ENCODE measurements at places on chromosomes 4 and X.

- DNase-seq, result peak; percentile 65
Observed at GRCh38 chr4:924107-925096, 7.7 kb downstream of the GAK start.

GRCh38 chrX:129523079-129523911, at the start of gene SMARCA1:
Gene SMARCA1 (minus strand): TSS chrX:129523490. CDS start chrX:129523370, 120 bp downstream.
- no peak for DNase-seq

DNA sequence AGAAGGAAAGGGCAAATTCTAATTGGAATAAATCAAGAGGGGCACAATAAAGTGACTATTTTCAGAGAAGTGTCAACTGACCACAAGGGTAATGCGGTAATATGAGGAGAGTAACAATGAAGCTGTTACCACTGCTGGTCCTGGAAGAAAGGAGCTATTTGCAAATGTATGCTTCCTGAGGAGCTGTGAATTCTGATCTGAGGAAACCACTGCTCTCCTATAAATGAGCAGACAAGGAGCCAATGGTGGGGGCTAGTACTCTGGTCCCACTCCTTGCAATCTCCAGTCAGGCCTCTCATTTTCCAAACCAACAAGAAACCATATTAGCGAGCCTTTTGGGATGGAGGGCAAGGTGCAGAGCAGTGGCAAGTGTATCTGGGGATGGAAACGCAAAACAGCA, 770.2 kb downstream of the FSTL5 start:
- DNase-seq, result no peak

- no peak for DNase-seq
Observed at GRCh38 chr4:6926081-6926480, 16.5 kb downstream of the TBC1D14 start.

GRCh38 chrX:64334467-64334866, 60.8 kb downstream of the MTMR8 start:
- no peak for DNase-seq

DNA sequence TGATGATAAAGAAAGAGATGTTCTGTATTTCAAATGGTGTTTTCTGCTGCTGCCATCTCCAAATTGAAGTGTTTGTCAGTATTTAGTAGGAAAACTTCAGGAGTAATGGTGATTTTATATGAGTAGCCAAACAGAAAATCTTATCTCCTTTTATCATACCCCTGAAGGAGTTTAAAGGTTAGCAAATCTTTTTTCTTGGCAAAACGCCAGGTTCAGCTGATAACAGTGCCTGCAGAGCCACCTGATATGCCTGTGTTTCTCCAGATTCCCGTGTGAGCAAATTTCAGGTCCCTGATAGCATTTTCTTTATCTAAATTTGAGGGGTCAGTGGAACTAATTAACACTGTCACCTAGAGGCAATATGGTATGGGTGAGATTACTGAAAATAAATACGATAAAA, 65.8 kb upstream of the ETNPPL start:
- no peak for DNase-seq

- no peak for DNase-seq
Observed at GRCh38 chr4:85748654-85749053, 273.7 kb downstream of the ARHGAP24 start.

GRCh38 chr4:138616775-138617174, 374.6 kb upstream of the SLC7A11 start:
- no peak for DNase-seq

DNA sequence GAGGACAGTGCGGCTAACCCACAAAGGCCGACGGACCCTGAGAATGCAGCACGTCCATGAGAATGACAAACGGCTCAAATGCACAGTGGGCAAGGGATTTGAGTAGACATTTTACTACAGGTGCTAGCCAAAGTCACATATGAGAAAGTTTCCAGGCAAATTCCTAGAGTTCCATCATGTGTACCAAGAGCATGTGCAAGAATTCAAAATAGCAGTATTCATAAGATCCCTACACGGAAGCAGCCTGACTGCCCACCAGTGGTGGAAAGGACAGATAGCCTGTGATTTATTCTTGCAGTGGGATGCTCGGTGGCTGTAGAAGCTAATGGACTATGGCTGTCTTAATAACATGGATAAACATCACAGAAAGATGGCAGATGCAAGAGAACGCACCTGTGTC, 68.0 kb downstream of the RGS12 start:
- no peak for DNase-seq

GRCh38 chrX:49030283-49030682, 12.9 kb downstream of the TFE3 start:
- no peak for DNase-seq

DNA sequence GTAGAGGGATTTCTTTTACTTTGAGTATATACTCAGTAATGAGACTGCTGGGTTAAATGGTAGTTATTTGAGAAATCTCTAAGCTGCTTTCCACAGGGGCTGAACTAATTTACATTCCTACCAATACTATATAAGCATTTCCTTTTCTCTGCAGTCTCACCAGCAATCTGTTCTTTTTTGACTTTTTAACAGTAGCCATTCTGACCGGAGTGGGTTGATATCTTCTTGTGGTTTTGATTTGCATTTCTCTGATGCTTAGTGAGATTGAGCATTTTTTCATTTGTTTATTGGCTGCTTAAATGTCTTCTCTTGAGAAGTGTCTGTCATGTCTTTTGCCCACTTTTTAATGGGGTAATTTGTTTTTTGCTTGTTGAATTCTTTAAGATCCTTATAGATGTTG, 43.3 kb downstream of the SPCS3 start:
- no peak for DNase-seq

DNA sequence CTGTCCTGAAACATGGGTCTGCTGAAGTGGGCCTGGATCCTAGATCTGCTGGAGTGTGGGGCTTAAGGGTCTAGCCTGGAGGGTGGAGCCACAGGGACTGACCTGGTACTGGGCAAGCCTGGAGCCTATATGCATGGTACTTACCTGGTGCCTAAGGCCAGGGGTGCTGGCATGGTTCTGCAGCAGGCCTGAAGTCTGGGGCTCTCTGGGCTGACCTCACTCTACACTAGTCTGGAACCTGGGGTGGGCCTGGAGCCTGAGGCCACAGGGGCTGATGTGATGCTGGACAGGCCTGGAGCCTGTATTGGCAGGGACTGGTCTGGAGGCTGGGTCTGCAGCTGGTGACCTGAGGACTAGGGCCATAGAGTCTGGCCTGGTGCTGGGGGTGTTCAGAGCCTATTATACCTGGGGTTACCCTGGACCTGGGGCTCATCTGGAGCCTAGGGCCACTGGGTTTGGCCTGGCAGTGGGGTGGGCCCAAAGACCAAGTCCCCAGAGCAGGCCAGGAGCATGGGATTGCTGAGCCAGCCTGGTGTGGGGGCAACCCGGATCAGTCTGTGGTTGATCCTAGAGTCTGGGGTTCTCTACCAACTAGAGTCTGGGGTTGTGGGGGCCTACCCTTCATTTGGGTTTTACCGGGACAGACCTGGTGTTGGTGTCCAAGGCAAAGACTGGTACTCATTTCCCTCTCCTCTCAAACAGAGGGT, 179.6 kb downstream of the SLC4A4 start:
- no peak for DNase-seq

GRCh38 chr4:6128221-6128850, 72.0 kb downstream of the JAKMIP1 start:
- no peak for DNase-seq

DNA sequence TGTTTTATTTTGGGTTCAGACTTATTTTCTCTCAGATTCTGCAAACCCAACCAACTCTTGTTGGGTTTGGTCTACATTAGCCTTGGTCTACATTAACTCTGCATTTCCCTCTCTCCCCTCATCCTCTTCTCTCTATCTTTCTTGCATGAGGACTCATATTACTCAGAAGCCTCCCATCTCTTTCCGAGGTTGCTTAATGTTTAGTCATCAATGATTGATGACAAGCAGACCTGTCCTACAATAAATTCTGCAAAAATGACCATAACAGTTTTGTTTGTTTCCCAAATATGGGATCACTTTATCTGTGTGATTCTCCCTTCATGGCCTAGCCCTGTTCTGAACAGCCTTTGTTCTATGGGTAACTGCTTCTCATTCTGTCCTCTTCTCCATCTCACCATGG, 75.2 kb downstream of the GABRB1 start:
- DNase-seq, result no peak

DNA sequence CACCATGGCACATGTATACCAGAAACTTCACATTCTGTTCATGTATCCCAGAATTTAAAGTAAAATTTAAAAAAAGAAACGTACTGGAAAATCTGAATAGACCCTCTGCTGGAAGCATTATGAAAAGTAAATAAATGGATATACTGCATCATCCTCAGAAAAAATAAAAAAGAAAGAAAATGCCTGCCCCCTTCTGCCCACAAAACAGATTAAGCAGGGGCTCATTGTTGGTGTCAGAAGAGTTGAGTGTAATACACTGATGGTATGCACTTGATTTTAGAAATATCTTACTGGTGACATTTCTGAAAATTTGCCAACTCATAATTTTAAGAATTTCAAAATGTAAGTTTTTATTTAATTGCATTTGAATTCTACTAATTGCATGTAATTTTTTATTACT, 77.8 kb downstream of the LRP2BP start:
- no peak for DNase-seq

DNA sequence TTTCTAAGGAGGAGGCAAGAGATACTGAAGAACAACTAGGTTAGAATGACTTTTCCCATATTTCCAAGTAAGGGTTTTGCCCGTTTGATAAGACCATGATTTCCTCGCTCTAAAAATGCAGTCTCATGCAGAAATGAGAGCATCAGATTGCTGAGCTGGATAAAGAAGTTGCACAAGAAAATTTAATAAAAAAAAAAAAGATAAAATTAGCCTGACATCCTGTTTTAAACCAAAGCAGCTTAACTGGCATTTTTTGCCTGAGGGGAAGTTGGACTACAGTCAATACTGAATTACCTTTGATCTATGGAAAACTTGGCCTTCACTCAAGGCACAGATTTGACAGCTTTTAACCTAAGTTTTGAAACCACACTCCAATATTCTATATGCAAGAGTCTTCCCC, 208.4 kb downstream of the GASK1B start:
- no peak for DNase-seq

DNA sequence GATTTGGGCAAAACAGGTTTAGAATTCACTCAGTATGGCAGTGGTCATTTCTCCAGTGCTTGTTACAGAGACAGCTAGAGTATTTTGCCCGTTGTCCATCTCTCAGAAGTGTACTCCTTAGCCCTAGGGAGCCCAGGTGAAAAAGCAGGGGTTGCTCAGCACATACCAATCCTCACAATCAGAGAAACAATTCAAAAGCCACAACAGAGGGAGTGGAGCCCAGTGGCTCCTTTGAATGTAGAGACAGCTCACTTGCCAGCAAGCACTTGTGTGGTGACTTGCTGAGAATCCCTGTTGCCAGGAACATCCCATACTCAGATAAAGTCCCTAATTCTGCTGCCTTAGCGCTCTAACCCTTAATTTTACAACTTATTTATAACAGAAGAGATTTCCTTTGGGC, 1488.3 kb downstream of the RPA4 start:
- DNase-seq, result no peak
